ENCODE measurements at places on chromosomes 3 and 15. TPM values are rescaled to one million over a fixed set of nuclear protein-coding genes. Genes with fewer than 3 reads are reported as not detected.
A peak's percentile ranks its signal among the peaks of the same experiment; 100 is the strongest.

ITPKA gene
- not detected for total RNA-seq

OXTR gene
- 105 TPM for total RNA-seq

GRCh38 chr3:113194823-113195401, 16.4 kb upstream of the BOC start:
- no peak for DNase-seq

GRCh38 chr15:101045835-101046691, 126.9 kb downstream of the LRRK1 start:
- DNase-seq, result peak; percentile 41

- DNase-seq, result peak; percentile 75
Observed at GRCh38 chr3:48656061-48656840, 6.4 kb downstream of the CELSR3 start.

DNA sequence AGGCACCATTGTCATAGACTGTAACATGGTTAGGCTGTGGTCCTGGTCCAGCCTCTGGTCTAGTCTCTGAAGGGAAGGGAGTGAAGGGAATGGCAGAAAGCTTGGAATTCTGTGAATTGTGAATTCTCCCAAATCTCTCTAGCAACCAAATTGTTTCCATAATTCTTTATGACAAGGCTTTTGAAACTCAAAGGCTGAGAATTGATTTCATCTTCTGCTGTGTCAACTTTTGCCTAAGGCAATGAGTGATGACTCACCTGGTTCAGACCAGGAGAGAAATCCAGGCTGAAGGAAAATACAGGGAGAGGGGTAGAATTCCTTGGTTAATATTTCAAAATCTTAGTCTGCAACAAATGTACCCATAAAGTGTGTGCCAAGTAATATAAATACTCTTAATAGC, 82.6 kb upstream of the ADPGK start:
- DNase-seq, result no peak

- no peak for DNase-seq
Observed at GRCh38 chr15:68447976-68448755, 16.2 kb upstream of the ITGA11 start.

DNA sequence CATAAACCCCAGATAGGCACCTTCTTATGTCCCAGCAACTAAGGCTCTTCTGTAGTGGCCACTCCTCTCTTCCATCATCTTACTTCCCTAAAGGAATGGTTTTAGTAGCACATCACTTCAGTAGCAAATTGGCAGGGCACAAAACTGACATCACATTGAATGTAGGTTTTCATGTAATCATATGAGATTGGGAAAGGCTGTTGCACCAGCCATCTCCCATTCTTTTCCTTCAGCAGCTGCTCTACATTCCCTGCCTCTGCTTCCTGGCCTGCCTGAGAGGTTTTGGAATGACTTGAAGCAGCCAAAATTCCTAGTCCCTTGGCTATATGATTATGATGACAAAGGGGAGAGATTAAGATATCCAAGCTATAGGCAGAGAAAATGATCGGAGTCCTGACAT, 36.5 kb downstream of the NSUN3 start:
- no peak for DNase-seq

DNA sequence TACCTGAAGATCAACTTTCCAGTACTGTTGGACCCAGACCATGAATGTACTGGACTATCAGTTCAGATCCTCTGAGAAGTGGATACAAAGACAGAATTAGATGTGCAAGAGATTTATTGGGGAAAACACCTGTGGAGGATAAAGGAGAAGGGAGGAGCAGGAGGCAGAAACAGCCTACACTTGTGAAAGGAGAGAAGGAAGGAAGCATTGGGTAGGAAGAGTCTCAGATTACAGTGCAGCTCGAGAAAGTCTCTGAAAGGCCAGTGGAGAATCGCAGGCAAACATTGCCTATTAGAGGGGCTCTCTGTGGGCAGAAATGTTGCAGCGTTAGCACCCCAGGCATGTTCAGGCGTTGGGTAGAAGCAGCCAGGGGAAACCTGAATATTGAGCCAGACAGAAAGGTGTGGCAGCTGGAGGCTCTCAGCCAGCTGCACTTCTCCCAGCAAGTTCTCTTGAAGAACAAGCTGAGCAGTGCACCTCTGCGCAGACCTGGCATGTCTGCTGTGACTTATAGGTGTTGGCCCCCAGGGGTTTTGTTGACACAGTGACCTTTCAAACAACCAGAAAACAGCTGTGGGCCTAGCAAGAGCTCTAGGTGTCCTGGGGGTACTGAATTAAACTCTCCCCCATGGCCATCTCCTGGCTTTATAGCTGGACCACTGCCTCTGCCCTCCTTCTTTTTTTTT, 7.0 kb downstream of the CHST14 start:
- no peak for DNase-seq

All from breast epithelium (tissue), 4 donors.